ENCODE measurements at places on chromosomes 11 and 22.
A peak's percentile ranks its signal among the peaks of the same experiment; 100 is the strongest.

GRCh38 chr11:62721994-62722393, 5.3 kb downstream of the HNRNPUL2 start:
- DNase-seq, result no peak

DNA sequence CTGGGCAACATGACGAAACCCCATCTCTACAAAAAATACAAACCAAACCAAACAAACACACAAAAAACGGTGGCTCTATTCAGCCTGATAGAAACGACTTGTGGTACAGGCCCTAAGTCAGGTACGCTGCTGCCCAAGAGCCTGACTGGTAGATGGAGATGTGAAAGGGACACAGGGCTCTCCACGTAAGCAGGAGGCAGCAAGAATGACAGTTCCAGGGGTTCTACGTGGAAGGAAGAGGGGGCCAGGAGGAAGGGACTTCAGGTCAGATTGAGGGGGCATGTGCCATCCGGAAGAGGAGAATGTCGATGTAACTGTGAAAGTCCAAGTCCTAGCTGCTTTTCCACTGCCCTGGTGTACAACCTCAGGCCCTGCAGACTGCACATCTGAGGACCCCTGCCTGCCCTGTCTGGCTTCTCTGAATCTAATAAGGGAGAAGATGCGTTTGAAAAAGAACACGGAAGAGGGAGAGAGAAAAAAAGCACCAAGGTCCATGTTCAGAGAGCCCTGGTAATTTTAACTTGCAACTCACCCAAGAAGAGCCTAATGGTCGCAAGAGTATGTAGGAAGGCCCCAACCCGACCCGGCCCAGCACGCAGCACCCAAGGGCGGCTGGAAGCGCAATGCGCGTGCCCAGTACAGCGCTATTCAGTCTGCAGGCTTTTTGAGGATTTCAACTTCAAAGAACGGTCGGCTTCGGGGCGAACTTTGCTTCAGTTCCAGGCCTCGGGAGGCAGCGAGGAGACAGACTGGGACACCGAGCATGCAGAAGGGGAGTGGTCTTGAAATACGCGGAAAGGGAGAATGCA, 909 bp upstream of the ZNRD2 start:
- DNase-seq, result no peak

DNA sequence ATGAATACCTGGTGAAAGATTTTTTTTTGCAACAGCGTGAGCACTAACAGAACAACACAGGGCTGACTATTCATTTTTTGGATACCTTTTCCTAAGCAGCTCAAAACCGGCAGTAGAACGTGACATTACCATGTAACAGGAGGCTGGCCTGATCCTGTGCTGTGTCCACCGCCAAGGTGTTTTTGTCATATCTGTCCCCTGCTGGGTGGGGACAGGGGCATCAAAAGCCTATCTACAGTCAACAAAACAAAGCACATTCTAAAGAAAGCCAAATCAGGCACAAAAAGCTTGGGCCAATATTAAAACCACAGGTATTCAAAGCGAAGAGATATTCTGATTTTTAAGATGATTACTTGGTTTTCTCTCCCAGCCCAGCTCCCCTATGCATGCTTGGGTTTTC, 151.2 kb downstream of the LRRC4C start:
- no peak for DNase-seq

DNA sequence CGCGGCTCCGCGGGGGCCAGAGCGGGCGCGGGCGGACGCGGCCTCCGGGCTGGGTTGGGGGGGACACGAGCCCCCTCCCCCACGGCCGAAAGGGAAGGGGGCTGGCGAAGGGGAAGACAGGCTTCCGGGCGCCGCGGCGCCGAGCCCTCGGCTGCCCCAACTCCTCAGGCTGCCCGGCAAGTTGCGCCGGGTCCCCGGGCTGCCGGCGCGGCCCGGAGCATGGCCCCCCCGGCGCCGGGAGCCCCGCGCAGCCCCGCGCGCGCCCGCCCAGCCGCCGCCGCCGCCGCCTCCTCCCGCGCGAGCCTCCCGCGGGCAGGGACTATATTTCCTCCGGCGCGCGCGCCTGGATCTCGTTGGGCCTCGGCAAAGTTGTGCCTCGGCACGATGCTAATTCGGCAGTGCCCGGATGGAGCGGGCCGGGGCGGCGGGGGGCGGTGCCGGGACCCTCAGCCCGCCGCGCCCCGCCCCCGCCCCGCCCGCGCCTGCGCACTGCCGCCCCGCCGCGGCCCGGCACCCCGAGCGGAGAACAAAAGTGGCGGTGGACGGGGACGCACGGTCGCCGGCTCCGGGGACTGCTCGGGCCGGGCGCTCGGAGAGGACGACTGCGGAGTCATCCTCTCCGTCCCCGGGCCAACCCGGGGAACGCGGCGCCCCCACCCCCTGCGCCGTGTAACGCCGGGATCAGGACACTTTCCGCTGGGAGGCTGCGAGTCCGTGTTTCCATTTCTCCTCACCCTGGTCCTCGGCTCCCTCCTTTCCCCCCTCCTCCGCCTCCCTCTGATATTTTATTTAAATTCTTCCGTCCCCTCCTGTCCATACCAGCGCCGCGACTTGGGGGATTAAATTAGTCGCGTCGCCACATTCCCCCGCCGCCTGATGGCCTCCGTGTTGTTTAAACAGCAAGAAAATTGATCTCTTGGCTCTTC, at the start of gene PHF21B:
PHF21B (minus strand) TSS at position 400 of the 926 bp plus-strand sequence. CDS start 456 bp downstream, outside the sequence.
- DNase-seq, result peak; percentile 48

GRCh38 chr11:108491936-108492335, 6.2 kb downstream of the POGLUT3 start:
- no peak for DNase-seq

DNA sequence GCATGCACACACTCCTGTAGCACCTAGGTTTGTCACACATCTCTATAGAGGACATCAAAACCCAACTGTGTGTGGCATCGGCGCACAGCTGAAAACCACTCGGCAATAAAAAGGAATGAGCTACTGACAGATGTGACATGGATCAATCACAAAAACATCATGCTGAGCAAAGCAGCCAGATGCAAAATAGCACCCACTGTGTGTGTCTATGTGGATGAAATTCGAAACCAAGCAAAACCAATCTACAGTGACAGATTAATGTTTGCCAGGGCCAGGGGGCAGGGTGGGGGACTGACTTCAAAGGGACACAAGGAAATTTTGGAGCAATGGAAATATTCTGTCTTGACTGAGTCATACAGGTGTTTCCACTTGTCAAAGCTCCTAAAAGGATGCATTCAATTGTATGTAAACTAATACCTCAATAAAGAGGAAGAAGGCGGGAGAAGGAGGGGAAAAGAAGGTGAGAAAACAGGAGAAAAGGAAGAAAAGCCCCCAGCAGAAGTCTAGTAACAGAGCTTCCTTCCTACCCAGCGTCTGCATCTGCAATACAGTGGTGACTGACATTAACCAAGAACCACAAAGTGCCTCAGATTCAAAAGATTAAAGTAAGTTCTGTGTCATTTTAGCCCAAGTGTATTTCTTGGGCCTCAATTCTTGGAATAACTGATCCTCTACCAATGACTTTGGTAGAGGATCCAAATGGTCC, 49.8 kb downstream of the PACSIN2 start:
- no peak for DNase-seq

DNA sequence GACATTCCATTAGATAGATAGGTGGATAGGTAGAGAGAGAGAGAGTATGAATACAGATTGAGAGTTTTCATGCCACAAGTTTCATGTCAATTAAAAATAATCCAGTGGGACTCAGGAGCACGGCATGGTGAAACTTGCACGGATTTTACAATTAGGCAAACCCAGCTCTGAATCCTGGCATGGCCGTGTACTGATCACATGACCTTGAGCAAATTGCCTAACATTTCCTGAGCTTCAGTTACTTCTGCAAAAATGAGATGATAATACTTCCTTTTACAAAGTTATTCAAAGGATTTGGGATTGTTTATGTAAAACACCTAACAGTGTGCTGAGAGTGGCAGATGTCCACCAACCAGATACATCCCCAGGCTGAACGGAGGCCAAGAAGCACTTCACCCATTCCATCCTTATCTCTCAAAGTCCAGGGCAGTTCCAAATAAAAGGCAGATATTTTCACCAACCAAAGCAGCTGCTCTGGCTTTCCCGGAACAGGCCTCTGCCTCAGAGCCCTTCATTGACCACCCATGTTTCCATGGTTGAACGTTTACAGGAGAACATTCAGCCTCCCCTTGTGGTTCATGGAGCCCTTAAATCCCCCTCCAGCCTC, 17.9 kb downstream of the APLNR start:
- no peak for DNase-seq

DNA sequence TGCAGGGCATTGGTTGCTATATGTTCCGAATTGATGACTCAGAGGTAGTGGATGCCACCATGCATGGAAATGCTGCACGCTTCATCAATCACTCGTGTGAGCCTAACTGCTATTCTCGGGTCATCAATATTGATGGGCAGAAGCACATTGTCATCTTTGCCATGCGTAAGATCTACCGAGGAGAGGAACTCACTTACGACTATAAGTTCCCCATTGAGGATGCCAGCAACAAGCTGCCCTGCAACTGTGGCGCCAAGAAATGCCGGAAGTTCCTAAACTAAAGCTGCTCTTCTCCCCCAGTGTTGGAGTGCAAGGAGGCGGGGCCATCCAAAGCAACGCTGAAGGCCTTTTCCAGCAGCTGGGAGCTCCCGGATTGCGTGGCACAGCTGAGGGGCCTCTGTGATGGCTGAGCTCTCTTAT, 5.4 kb upstream of the TTC36 start:
- DNase-seq, result no peak

GRCh38 chr11:133339495-133340140, 192.7 kb downstream of the OPCML start:
- no peak for DNase-seq

- no peak for DNase-seq
Measured at GRCh38 chr22:49770547-49771265, 57.0 kb downstream of the BRD1 start.

GRCh38 chr11:127506126-127506525, 505.6 kb upstream of the KIRREL3 start:
- no peak for DNase-seq

GRCh38 chr11:9708544-9708943, 44.7 kb downstream of the SWAP70 start:
- no peak for DNase-seq

DNA sequence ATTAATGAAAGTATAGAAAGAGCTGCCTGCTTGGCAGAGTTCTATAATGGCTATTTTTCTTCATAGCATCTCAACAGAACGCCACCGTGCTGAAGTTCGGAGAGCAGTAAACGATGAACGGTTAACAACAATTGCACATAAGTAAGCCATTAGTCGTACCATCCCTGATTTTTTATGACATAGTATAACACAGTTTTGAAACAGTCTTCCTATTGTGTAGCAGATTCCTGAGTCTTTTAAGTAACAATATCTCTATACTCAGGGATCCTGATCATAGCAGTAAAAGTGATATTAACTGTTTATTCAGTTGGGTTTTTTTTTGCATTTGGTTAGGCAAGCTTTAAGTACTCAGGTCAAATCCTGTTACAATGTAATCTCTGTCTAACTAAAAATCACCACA, 8.4 kb downstream of the EMSY start:
- no peak for DNase-seq

DNA sequence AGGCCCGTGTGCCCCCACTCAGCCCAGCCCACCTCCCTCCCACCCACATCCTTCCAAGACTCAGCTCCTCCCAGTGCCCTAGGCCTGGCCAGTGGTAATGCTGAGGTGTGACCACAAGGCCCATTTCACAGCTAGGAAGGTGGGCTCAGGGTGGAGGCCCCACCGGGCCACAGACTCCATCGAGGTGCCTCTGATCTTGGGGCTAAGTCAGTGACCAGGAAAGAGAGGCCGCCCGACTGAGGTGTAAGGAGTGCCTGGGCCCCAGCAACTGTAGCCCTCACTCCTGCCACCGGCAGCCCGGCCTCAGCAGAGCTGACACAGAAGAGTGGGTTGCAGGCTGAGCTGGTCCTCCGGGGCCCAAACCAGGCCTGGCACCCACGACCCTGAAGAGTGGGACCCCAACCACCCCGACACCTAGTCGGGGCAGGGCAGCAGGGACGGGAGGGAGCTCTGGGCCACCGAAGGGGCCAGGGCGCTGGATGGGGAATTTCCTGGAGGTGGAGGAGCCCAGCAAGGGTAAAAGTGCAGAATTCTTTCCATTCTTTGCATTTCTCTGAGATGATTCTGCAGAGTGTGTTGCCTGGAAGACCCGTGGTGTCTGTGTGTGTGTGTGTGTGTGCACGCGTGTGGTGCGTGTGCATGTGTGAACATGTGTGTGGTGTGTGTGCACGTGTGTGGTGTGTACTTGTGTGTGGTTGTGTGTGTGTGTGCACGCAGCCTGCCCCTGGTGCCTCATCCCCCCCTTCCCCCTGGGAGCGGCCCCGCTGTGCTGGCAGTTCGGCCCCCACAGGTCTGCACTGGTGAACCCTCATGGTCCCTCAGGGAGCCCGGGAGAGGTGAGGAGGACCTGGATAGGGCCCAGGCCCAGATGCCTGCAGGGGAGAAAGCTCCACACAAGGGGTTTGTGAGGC, 8.3 kb upstream of the PIM3 start:
- DNase-seq, result no peak
